Activated CD4-positive, alpha-beta memory T cell treated with anti-CD3 and anti-CD28 coated beads for 36 hours (primary cell): ENCODE measurements at places on chromosomes 5 and 9.

DNA sequence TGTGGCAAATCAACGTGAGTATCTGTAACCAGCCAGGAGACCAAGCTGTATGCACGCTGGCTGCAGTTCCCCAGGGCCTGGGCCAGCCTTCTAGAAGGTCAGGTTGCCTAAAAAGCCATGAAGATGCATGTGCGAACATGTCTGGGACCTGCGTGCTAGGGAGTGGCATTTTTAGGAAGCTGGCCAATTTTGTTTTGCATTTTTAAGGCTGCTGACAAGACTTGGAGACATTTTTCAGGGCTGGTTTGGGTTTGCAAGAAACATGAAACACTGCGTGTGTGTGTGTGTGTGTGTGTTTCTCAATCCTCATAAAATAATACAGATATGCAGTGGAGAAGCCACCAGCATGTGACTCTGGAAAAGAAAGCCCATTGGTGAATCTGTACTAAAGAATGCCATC, 5.1 kb downstream of the TGFBI start:
- DNase-seq, result no peak

- no peak for DNase-seq
These were observed 5.5 kb downstream of the SAPCD2 start for GRCh38 chr9:137064880-137065164.

DNA sequence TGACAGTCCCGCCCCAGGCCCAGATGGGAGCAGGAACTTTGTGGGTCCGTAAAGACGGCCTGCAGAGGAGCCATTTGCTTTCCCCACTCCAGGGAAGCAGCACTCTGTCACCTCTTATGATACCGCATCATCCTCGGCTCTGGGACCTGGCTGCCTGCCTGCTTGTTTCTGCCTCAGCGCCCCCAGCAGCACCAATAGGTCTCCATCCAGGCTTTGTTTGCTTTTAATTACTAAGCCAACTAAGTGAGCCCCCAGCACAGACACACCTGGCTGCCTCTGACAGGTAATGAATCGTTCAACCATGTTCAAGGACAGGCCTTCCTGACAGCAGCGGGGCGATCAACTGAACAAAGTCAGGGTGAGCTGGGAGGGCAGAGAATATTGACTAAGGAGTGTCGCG, 141.4 kb downstream of the C5orf15 start:
- no peak for DNase-seq

DNA sequence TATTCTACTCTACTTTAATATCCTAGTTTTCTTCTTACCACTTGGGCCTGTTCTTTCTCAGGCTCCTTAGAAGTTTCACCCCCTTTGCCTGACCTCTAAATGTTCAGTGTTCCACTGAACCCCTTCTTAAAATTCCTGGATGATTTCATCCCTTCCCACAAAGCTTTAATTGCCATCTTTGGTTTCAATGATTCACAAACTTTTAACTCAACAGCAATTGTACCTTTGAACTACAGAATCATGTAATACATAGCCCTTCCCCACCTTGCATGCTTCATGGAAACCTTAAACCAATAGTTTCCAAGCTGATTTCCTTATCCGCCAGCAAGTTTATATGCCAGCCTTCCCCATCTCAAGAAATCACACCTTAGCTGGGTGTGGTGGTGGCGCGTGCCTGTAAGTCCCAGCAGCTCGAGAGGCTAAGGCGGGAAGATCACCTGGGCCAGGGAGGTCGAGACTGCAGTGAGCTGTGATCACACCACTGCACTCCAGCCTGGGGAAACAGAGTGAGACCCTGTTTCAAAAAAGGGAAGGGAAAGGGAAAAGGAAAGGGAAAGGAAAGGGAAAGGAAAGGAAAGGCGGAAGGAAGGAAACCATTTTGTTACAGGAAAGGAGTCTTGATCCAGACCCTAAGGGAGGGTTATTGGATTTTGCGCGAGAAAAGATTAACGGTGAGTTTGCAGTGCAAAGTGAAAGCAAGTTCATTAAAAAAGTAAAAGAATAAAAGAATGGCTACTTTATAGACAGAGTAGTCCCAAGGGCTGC, 1023.7 kb upstream of the DMAC1 start:
- no peak for DNase-seq

DNA sequence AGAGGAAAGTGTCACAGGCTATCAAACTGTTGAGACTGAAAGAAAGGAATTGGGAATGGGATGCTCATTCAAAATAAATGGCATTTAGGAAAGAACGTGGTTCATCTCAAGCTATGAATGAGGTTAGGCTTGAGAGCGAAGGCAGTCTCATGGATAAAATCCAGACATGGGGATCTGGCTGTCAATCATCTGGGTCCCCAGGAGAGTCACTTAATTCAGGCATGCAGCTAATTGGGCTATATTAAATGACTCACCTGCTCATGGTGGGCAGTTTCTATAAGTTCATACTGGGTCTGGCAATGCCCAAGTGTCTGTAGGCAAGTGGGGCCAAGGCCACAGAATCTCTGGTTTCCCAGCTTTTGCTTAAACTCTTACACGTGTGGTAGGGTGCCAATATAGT, 286.5 kb upstream of the SEMA6A start:
- DNase-seq, result no peak

- peak; percentile 72 for DNase-seq
These were observed 76.4 kb downstream of the OSMR start for GRCh38 chr5:38922199-38922598.
